T follicular helper cell (primary cell): ENCODE measurements at places on chromosomes 3 and 15.

GRCh38 chr15:58062983-58063382, 2.5 kb downstream of the ALDH1A2 start:
- DNase-seq: no peak

- DNase-seq: no peak
Observed at GRCh38 chr3:50334339-50335075, 6.1 kb downstream of the RASSF1 start.

DNA sequence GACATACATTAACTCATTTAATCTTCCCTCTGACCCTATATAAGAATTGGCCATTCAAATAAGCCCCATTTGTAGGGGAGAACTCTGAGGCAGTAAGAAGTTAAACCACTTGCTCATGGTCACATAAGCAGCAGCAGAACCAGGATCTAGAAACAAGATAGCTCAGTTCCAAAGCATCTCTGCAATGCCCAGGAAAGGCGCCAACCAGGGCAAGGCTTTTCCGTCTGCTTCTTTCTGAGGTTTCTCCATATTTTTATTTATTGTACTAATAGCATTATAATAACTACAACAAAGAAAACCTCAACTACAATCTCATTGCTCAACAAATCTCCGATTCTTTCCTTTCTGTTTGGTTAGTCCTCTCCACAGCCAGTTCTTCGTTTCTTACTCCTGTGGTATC, 4.3 kb upstream of the UBE2E2 start:
- DNase-seq: no peak

- no peak for DNase-seq
Observed at GRCh38 chr3:166362698-166363097, 525.5 kb upstream of the BCHE start.

- no peak for DNase-seq
Observed at GRCh38 chr3:175716446-175716845, 857.3 kb downstream of the NAALADL2 start.

GRCh38 chr3:157786618-157787017, 283.4 kb upstream of the VEPH1 start:
- no peak for DNase-seq

DNA sequence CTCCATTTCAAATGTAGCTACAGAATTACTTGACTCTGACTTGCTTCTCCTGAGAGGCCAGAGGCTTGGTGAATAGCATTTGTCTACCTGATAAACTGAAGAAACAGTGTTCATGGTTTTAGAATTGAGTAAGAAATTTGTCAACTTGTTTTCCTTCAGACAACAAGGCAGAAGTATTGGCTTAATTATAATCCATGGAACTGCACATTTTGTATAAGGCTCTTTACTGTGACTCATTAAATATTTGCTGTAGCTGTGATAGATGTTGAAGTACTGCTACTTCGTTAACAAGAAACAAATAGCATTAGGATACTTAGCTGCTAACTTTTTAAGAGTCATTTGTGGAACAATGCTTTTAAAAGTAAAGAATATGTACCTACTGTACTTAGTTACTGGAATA, 4.6 kb downstream of the UNC13C start:
- no peak for DNase-seq

- DNase-seq: no peak
Observed at GRCh38 chr3:193465992-193466608, 87.5 kb upstream of the ATP13A5 start.

- DNase-seq: no peak
Observed at GRCh38 chr3:47128137-47128536, 35.8 kb downstream of the SETD2 start.

DNA sequence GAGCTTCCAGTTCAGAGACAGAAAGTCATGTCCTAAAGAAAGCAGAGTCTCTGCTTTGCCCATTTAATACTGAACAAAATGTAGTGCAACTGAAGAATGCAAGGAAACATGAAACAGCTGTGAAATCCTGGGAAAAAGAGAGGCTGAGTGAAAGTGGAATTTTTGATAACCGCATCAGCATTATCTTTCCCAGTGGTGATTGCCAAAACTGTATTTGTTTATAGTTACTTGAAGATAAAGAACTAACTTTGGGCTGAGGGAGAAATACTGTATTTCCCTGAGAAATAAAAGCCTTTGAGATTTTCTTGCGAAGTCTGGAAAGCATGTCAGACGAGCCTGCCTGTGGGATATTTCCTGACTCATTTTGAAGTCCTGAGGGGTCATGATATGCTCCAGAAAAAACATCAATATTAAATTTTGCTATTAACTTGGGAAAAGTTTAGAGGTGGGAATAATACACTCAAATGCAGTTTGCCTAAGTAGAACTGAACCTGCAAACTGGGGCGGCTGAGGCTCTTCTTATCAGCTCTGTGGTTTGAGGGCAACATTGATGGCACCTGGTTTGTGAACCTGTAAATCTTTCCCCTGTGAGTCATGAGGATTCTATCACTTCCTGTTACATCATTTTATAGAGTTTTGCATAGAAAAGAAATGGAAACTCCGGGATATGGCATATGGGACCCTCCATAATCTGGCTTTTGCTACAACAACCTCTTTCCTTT, 855.3 kb downstream of the MCTP2 start:
- DNase-seq: no peak

GRCh38 chr3:97871801-97872524, 50.2 kb downstream of the CRYBG3 start:
- no peak for DNase-seq

- DNase-seq: no peak
Observed at GRCh38 chr15:77974416-77975331, 102.8 kb downstream of the TBC1D2B start.

- DNase-seq: no peak
Observed at GRCh38 chr15:42315521-42315920, 42.3 kb upstream of the TMEM87A start.

GRCh38 chr3:188663839-188664238, 507.9 kb upstream of the TPRG1 start:
- DNase-seq: no peak

DNA sequence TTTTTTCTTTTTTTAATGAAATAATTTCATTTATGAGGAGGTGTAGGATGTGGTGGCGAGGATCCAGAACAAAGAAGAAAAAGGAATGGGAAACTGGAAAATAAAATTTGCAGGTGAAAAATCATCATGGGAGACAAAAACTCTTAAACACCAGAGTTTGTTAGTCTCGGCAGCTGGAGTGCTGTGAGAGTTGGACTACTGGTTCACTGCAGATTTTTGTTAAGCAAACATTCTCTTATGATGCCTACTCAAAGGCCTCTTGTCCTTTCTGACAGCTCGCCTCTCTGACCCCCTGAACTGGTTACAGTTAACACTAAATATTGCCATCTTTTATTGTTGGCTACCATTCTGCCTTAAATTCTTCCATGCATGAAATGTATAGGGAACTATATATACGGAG, 152.4 kb upstream of the DPH6 start:
- no peak for DNase-seq

DNA sequence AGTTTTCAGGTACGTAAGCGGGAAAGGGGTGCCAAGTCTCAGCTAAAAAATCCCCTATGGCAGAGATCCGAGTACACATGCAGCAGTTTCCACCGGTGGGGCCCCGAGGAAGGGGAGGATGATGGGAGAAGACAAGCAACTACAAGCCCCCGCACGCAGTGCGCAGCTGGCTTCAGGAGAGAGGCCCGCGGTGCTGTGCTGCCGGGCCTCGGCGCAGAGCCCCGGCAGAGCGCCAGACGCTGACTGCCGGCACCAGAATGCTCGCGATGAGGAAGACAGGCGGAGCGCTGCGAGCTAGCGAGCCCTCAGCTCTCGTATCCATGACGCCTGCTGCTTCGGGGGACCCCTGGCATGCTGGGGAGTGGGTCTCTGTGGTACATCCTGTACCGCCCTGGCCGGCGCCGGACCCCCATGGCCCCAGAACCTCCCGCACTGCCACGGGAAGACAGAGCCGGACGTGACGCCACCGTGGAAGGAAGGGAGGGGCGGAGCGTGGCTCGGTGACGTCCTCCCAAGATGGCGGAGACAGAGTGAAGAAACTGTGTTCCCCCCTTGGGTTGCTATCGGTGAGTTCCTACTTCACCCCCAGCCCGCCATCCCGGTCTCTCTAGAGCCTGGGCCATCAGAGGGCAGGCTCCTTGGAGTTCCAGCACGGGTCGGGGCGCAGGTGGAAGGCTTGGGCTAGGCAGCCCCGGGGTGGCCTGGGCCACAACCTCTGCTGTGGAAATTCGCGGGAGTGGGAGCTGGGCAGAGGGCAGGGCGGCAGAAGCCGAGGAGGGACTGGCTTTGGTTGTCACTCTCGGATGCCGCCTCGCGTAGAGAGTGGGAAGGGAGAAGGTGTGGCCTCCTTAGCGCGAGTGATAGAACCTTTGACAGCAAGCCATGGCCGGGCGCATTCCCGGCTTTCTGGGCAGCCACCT, at the start of gene MYNN:
Gene MYNN (plus strand): TSS at position 500 of the 920 bp plus-strand sequence. CDS start 900 bp downstream, outside the sequence.
- peak; percentile 86 for DNase-seq

DNA sequence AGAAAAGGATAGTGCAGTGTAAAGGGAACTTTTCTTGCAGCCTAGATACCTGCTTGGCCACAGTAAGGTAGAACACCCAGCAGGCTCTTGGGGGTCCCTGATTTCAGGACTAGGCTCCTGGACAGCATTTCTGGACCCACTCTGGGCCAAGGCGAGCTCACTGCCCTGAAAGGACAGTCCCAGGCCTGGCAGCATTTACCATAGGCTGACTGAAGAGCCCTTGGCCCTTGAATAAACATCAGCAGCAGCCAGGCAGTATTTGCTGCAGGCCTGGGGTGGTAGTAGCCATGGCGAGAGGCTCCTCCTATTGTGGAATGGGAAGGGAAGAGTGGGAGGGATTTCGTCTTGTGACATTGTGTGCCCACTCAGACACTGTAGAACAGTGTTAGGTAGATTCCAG, 529.2 kb downstream of the TUSC7 start:
- no peak for DNase-seq

DNA sequence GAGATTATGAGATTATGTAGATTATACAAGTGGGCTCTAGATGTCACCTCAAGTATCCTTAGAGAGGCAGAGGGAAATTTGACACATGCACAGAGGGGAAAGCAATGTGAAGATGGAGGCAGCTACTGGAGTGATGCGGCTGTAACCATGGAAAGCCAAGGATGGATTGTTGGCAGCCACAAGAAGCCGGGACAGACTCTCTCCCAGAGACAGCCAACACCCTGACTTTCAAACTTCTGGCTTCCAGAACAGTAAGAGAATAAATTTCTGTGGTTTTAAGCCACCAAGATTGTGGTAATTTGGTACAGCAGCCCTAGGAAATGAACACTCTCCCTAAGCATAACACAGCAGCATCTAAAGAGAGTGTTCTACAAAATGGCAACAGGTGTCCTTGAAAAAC, 34.4 kb upstream of the PRICKLE2 start:
- DNase-seq: no peak
